ENCODE measurements at places on chromosomes 6 and 20.

GRCh38 chr20:235891-236290 lies 8.8 kb downstream of the DEFB129 start:
- DNase-seq: peak; percentile 1

GRCh38 chr6:155882527-155883333 lies 427.1 kb upstream of the NOX3 start:
- peak; percentile 64 for DNase-seq

DNA sequence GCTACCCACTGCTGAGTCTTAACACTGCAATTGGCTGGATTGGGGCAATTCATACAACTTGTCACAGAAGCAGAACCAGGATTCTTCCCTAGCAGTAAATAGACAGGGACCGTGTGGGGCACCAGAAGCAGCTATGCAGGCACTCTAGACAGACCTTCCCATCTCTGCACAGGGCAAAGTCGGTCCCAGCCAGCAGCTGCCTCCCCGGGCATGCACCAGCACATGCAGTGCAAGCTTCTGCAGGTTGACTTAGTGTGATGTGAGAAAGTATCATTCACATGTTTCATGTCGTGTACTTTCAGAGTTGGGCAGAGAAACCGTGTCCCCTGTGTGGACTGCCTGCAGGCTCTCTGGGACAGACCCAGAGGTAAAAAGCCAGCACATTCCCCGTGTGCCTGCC lies 98.0 kb upstream of the FOXA2 start:
- no peak for DNase-seq

GRCh38 chr20:63657260-63657936 lies 714 bp upstream of the RTEL1 start:
- peak; percentile 28 for DNase-seq

GRCh38 chr6:72835749-72836148 lies 213.9 kb downstream of the KCNQ5 start:
- DNase-seq: no peak

DNA sequence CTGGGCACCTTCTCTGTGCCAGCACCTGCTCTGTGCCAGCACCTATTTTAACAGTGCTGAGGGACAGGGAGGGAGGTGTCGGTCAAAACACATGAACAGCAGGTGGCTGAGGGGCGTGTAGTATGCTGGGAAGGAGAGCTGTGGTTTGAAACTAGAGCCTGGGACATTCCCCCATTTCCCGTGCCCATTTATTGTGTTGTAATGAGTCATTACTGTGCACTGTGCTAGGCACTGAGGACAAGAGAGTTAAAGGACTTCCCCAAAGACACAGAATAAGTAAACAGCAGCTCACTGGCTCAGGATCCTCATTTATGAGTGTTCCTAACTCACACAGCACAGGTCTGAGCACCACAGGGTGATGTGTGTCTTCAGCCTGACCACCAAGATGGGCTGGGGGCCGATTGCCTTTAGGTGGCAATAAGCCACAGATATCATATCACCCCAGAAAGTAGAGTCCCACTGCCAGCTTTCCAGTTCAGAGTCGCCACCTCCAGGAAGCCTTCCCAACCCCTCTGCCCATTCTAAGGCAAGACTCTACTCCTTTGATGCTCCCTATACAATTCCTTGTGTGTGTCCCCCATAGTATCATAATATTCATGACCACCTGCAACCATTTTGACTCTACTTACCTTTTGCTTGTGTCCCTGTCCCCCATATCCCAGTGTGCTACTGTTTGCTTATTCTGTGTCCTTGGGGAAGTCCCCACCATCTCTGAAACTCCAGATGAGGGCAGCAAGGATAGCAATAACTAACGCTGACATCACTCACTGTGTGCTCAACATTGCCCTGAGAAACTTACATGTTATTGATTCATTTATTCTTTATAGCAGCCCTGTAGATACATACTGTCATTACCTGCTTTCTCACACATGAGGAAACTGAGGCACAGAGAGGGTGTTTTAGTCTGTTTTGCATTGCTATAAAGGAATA lies 87.3 kb downstream of the TOX2 start:
- no peak for DNase-seq

DNA sequence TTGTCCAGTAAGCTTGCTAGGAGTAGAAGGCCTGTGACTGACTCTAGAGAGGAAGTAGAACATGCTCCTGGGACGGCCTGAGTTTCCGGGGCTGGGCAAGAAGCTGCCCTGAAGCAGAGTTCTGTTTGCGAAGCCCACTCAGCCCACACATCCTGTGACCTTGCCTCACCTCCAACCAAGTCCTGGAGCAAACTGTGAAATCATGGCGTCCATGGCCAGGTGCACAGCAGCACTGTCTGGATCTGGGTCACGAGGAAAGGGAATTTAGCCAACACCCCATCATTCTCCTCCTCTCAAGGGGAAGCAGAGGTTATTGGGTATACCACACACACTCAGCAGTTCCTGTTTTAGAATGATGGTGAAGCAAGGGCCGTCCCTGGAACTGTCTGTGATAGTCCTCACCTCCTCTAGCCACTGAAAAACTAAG lies 87.5 kb downstream of the CRYBG1 start:
- DNase-seq: no peak

DNA sequence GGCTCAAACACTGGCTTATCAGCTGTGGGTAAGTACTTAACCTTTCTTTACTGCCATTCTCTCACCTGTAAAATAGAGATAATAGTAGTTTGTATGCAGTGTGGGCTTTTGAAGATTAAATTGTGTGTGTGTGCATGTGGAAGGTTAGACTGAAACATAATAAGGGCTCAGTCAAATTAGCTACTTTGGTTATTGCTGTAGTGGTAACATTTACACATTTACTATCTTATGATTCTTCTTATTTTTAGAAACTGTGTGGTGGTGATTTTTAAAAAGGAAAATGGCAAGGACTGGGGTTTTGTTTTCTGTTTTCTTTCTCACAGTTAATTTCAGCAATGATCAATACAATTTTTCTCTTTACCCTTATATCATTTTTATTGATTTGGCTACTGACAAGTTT lies 206.9 kb downstream of the NKAIN2 start:
- no peak for DNase-seq

DNA sequence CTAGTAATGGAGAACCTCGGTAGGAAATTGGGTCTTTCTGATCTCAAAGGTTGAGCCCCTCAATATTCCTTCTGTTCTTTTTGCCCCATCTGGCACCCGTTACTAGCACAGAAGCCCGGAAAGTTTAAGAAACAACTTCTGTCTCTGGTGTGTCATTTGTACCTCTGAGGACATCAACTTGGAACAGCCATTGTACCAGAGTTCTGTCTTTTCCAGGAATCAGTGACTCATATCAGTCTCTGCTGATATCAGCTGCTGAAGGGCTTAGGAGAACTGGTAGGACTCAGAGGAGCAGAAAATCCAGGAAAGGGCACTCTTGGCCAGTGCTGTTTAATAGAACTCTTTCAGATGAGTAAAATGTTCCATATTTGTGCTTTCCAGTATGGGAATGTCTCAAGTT lies 78.3 kb upstream of the CHD6 start:
- no peak for DNase-seq

- no peak for DNase-seq
Measured at GRCh38 chr6:15288856-15289255, 43.0 kb downstream of the JARID2 start.

- peak; percentile 34 for DNase-seq
Measured at GRCh38 chr6:148932731-148933130, 185.9 kb downstream of the UST start.

DNA sequence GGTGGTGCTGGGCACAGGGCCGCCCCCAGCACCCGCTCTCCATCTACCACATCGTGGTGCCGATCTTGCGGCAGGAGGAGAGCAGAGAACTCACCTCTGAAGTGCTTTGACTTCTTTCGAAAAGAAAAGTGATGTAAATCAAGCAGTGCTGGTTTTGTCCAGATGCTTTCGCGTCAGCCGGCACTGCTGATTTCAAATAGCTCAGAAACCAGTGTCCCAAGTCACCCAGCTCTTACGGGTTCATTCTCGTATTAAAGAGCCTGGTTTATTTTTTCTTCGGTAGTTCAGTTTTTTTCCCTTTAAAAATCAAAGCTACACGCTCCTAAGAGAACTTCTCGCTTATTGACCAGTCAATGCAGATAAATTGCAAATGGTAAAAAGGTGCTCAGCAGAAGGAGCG lies 32.1 kb downstream of the MYT1 start:
- no peak for DNase-seq

GRCh38 chr6:154650351-154650750 lies 82.9 kb upstream of the SCAF8 start:
- DNase-seq: no peak

- DNase-seq: no peak
Measured at GRCh38 chr20:58150772-58151171, 77.7 kb downstream of the ANKRD60 start.

DNA sequence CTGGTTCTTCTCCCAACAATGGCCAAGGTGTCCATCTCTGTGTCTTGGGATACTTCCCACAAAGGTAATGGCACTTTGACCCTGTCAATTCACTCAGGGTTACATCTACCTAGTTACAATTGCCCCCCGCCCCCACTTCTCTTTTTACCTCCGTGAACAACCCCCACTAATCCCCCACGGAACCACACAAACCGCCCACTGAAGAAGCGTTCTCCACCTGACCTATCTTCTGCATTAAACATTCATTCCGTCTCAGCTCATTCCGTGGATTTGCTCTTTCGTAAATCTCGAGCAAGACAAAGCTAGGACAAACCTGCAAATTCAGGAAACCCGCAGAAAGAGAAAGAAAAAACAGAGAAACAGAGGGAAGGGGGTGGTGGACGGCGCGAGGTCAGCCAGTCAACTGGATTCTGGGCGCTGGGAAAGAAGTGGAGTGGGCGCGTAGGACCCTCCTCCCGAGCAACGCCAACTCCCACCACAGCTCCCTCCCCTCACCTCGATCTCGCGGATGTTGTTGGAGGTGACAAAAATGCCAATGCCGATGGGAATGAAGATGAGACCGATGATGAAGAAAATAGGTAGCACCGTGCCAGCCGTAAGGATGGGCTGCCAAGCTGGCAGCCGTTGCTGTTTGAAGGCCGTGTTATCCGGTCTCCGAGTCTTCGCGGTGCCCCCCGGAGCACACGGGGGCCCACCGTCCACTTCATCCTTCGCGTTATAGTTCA lies 523 bp downstream of the TMEM30A start:
- peak; percentile 31 for DNase-seq

- DNase-seq: no peak
Measured at GRCh38 chr20:36599912-36600345, 5.7 kb upstream of the RAB5IF start.

DNA sequence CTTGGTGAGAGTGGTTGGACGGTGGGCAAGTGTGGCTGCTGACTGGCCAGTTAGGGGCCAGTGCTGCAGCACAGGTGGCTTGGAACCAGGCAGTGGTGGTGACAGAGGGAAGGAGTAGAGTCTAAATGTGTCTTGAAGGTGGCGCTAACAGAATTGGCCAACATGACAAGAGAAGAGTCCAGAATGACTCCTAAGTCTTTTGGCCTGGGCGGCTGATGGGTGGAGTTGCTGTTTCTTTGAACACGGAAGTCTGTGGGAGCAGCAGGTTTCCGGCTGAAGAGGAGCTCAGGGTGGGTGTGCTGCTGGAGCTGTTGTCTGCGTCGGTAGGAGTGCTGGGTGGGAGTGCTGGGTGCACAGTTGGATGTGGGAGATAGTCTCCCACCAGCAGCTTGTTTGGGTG lies 10.1 kb downstream of the LSM14B start:
- no peak for DNase-seq

DNA sequence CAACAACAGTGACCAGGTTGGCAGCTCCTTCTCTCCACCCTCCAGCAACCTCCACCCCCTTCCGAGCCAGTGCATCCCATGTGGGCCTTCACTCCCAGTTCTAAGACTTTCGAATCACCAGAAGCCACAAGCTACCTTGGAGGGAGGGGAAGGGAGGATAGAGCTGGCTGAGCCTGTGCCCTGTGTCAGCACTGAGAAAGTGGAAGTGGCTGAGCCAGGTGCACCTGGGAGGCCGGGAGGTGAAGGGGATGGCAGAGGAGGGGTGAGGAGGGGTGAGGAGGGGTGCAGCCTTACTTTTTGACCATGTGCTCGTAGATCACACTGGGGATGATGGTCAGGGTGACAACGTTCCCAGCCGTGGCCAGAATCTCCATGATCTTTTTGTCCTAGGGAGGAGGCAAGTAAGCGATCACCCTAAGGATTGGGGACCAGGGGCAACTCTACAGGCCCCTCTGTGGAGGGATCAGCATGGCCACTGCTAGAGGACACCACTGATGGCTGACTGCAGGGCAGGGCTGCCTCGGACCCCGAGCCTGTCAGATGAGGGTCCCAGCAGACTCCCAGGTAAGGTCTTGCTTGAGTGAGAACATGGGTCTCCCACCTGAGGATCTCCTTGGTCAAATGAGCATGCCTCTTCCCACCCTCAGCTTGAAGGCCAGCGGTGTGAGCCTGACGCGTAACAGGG lies 18.3 kb downstream of the SDCBP2 start:
- no peak for DNase-seq

GRCh38 chr6:88761237-88762031 lies 202.0 kb downstream of the RNGTT start:
- DNase-seq: no peak

- no peak for DNase-seq
Measured at GRCh38 chr6:139496654-139497344, 122.4 kb upstream of the CITED2 start.

GRCh38 chr6:24740861-24741260 lies 21.9 kb upstream of the C6orf62 start:
- peak; percentile 71 for DNase-seq

GRCh38 chr6:26141378-26141904 lies 54.2 kb downstream of the HFE start:
- DNase-seq: no peak

DNA sequence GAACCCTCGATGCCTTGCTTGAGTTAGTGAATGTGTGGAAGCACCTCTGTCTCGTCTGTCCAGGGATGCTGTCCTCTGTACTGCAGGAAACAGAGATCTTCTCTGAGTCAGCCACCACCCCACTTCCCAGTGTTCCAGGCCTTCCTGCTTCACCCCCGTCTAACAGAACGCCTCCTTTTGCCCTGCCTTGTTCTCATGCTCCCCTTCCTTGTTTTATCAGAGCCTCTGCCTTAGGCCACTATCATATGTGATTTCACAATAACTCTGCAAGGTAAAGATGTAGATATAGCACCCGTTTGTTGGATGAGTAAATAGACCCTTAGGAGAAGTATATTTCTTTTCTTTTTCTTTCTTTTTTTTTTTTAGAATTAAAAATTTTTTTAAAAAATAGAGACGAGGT lies 106.7 kb upstream of the CLDN20 start:
- DNase-seq: no peak

GRCh38 chr6:52839124-52840055 lies 1.2 kb downstream of the GSTA5 start:
- DNase-seq: peak; percentile 71

GRCh38 chr20:56986476-56986875 lies 280.0 kb downstream of the BMP7 start:
- DNase-seq: no peak

GRCh38 chr6:93423542-93423941 lies 4.2 kb upstream of the EPHA7 start:
- peak; percentile 49 for DNase-seq
